ENCODE measurements at places on chromosomes 5 and 9. TPM values are rescaled to one million over a fixed set of nuclear protein-coding genes. Genes with fewer than 3 reads are reported as not detected.
A peak's percentile ranks its signal among the peaks of the same experiment; 100 is the strongest.

C9 gene
- not detected for polyA plus RNA-seq

LTC4S gene
- 0.88 TPM for polyA plus RNA-seq

CDX1 gene
- polyA plus RNA-seq, result 0.39 TPM

GABRB2 gene
- polyA plus RNA-seq, result not detected

IRX1 gene
- 0.15 TPM for polyA plus RNA-seq

PCDH12 gene
- not detected for polyA plus RNA-seq

LHX3 gene
- not detected for polyA plus RNA-seq

TRIM7 gene
- 3.2 TPM for polyA plus RNA-seq

KIF4B gene
- polyA plus RNA-seq, result not detected

PDE6A gene
- not detected for polyA plus RNA-seq

GRCh38 chr5:41707853-41708603 lies 162.2 kb downstream of the OXCT1 start:
- peak; percentile 19 for DNase-seq

DNA sequence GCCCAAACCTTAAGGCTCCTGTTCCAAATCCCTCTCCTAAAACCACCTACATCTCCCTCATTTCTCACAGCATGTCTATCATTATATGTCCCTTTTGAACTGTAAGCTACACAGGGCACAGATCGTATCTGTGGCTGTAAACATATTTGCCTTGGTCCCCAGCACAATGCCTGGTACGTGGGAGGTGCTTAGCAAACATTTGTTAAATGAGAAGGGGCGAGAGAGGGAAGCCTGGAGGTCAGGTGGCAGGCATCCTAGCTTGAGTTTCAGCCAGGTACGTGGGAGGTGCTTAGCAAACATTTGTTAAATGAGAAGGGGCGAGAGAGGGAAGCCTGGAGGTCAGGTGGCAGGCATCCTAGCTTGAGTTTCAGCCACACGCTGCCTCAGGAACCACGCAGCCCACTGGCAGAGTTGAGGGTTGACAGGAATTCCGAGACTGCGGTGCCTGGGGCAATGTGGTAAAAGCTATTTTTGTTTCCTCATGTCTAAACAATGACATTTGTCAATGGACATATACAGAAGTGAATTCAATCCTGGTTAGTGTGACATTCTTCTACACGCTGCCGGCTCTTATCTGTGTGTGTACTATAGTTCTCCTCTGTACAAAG lies 113.6 kb downstream of the EFNA5 start:
- DNase-seq, result no peak

GRCh38 chr9:94952565-94953373 lies 226.3 kb downstream of the AOPEP start:
- no peak for DNase-seq

GRCh38 chr5:14807471-14807870 lies 64.1 kb downstream of the ANKH start:
- DNase-seq, result no peak

DNA sequence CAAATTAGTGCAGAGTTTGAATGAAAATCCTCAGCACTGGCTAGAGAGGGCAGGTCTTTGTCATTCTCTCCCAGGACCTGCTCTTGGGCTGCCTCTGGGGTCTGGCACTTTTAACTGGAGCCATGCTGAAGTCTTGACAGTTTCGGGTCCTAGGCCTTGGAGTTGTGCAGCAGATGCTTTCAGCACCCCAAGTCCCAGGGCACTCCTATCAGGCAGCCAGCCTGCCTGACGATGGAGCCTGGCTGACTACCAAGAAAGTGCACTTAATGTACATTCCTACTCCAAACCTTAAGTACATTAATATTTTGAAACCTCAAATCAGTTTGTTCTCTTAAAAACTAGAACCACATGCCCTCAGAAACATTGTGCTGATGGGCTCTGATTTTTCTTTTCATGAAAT lies 69.3 kb upstream of the CXCL14 start:
- DNase-seq, result no peak

- DNase-seq, result no peak
These were observed 670 bp downstream of the CCDC171 start for GRCh38 chr9:15553528-15553898.

GRCh38 chr5:31587546-31587945 lies 51.4 kb upstream of the PDZD2 start:
- DNase-seq, result no peak

- no peak for DNase-seq
These were observed 25.9 kb upstream of the TESK1 start for GRCh38 chr9:35579130-35579529.

DNA sequence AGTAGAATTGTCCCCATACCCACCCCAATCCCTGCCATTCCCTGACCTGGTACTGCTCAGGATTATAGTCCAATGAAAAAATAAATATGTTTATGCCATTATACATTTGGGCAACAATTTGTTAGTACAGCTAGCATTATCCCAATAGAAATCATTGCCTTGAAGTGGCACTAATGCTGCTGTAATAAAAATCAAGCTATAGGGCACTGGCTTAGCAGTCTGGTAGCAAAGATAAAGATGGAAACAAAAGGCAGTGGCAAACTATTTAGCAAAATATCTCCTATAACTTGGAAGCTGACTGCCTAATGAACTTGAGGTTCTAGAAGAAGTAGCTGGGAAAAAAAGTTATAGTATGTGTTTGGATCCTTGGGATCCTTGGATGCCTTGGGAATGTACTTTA lies 2.2 kb upstream of the TOPORS start:
- no peak for DNase-seq

DNA sequence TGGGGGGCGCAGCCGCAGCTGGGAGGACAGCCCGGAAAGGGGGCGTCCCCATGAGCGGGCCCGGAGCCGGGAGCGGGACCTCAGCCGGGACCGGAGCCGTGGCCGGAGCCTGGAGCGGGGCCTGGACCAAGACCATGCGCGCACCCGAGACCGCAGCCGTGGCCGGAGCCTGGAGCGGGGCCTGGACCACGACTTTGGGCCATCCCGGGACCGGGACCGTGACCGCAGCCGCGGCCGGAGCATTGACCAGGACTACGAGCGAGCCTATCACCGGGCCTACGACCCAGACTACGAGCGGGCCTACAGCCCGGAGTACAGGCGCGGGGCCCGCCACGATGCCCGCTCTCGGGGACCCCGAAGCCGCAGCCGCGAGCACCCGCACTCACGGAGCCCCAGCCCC lies 47.0 kb downstream of the TJP2 start:
- no peak for DNase-seq

GRCh38 chr5:170345971-170346370 lies 43.2 kb downstream of the KCNMB1 start:
- no peak for DNase-seq

DNA sequence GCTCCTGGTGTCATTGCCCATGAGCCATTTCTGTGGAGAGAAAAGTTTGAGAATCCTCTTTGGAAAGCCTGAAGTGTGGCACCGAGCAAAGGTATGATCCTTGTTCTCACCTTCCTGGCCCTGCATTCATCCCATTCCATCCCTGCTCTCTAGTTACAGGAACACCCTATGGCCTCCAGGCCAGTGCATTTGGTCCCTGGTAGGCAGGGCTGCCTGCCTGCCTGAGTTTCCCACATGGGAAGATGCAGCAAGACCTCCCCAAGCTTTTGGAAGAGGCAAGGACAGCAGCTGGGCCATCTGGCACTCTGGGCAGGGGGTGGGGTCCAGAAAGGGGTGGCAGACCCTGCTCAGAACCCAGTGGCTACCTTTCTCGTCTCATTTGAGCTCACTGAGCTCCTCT lies 24.5 kb downstream of the IGIP start:
- DNase-seq, result no peak

DNA sequence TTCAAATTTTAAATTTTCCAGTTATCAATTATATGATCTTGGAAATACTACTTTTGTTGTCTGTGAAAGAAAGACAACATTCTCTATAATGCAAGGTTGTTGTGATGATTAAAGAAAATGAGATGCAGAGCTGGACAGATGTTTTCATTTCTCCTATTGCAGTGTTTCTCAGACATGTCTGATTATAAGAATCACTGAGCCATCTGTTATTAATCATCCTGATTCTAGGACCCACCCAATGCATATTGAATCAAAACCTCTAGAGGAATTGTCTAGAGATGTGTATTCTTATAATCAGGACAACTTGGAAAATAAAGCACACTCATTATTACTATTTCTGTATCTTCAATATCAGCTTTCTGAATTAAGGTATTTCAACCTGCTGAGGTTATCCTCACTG lies 121.1 kb upstream of the ASTN2 start:
- DNase-seq, result no peak

- DNase-seq, result no peak
These were observed 43.4 kb upstream of the KIAA1958 start for GRCh38 chr9:112443200-112443599.

DNA sequence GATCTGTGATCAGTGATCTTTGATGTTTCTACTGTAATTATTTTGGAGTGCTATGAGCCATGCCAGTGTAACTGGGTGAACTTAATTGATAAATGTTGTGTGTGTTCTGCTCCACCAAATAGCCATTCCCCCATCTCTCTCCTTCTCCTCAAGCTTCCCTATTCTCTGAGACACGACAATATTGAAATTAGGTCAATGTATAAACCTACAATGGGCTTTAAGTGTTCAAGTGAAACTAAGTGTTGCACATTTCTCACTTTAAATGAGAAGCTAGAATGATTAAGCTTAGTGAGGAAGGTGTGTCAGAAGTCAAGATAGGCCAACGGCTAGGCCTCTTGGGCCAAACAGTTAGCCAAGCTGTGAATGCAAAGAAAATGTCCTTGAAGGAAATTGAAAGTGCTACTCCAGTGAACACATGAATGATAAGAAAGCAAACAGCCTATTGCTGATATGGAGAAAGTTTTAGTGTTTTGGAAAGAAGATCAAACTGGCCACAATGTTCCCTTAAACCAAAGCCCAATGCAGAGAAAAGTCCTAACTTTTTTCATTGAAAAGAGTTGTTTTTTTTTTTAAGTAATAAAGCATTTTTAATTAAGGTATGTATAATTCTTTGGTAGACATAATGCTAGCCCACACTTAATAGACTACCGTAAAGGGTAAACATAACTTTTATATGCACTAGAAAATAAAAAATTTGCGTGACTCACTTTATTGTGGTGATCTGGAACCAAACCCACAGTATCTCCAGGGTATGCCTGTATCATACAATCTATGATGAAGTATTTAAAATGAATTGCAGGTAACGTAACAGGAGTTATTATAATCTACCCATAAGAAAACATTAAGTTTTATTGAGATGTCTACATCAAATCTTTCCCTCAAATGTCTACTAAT lies 42.5 kb upstream of the ALDH1A1 start:
- no peak for DNase-seq
